ENCODE measurements at places on chromosomes 16 and 17. TPM values are rescaled to one million over a fixed set of nuclear protein-coding genes. Genes with fewer than 3 reads are reported as not detected.

GRCh38 chr16:89641458-89642119, 15.9 kb downstream of the CHMP1A start:
- DNase-seq: no peak

DNA sequence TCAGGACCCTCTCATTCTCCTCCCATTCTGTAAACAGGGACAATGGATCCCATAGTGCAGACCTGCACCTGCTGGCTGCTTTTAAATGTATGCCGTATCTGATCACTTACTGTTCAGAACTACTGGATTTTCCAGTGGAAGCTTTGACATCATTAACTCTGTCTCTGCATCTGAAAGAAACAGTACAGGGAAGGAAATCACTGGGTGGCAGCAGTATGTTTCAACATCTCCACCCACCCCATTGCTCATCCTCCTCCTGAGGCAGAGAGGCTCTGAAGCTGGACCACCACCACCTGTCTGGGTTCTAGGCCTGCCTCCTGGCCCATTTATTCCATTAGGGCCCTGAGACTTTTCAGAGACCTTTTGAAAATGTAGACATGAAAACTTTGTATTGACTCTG, 2.6 kb downstream of the CCL15 start:
- no peak for DNase-seq

DNA sequence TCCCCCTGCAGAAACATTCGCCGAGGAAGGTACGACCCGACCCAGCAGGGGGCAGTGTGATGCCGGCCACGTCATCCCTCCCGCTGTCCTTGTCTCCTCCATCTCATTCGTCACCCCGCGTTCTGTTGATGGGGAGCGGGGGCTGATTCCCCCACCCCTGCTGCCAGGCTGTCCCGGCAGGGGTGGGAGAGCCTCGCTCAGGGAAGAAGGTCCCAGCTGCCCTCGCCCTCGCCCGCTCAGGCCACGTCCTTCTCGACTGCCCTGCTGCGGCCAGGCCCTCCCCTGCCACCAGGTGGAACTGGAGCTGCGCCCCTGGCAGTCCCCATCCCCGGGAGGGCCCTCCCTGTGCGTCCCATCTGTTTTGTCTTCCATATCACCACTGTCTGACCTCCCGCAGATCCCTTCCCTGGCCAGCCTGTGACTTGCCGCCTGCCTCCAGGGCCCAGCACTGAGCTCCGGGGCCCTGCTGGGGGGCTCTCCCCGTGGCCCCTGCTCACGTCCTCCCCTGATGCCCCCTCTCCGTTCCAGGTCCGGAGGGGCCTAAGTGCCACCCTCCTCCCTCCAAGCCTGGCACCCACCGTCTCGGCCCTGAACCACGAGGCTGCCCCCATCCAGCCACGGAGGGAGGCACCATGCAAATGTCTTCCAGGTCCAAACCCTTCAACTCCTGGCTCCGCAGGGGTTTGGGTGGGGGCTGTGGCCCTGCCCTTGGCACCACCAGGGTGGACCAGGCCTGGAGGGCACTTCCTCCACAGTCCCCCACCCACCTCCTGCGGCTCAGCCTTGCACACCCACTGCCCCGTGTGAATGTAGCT, 20.6 kb downstream of the ADAM11 start:
- DNase-seq: peak; percentile 75

DNA sequence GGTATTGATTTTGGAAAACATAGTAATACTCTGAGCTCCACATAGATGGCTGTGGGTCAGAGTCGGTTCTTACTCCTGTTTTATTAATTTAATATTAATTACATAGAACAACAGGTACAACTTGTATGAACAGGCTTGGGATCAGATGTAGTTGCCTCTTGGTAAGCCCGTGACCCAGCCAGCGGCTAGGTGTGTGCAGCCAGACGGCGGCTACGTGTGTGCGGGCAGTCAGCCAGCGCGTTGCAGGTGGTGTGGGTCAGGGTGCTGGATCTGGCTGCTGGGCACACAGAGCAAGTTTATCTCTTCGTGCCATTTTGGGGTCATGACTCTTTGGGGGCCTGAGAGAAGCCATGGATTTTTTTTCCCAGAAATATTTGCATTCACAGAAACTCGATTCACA, 30.3 kb downstream of the DBNDD1 start:
- no peak for DNase-seq

GRCh38 chr17:12140685-12141084, 120.0 kb downstream of the MAP2K4 start:
- no peak for DNase-seq

GRCh38 chr17:21039839-21040575, 2.8 kb downstream of the USP22 start:
- peak; percentile 31 for DNase-seq

- peak; percentile 72 for DNase-seq
Measured at GRCh38 chr16:85019659-85020245, 7.8 kb upstream of the KIAA0513 start.

DNA sequence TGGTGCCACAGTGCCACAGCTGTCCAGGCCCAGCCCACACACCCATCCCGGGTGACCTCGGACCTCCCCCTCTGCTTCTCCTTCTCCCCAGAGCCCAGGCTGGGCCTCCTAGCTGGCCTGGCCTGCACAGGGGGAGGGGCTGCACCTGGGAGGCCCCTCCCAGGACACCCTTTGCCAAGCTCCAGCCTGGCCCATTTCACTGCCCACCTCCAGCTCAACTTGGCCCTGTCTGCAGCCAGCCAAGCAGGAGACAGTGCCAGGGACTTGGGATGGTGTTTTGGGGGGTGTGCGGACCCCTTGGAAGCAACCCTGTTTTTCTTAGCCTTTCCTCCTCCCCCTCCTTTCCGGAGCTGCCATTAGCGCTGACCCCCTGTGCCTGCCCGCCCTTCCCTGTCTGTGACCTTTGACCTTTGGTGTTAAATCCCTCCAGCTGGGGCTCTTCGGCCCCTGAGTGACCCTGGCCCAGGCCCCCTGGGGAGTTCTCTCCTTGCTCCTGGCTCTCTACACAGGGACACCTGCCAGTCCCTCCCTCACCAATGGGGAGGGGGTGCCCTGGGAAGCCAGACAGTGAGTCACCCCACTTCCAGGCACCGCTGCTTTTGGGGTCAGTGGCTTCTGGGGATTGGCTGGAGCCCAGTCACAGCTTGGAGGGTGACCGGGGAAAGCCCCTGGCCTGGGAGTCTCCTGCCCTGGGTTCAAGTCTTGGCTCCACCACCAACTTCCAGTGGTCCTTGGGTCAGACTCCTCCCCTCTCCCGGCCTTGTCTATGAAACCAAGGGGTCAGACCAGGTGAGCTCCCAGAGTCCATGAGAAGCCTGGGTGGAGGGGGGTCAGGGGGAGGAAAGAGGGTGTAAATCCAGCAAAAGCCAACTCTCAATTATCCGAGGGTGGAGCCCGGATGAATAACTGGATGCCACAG, 1.9 kb downstream of the GLIS2 start:
- no peak for DNase-seq

DNA sequence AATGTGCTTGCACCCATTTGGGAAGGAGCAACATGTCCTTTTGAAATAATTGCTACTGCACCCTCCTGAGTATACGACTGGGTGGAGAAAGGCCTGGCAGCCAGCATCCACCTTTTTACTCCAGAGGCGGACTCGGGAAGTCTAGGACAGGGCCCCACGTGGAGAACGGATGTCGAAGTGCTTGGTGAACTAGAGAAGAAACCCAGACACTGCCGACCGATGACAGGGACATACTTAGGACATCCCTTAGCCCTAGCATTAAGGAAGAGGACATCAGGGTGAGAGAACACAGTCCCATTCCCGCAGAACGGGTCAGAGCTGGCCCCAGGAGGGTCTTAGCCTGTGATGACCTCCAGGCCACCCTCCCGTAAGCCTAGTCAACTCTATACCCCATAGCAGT, 3.8 kb downstream of the YBX2 start:
- no peak for DNase-seq

The KCNJ2 gene
- 9.2 TPM for total RNA-seq

The ASPA gene
- 3.5 TPM for total RNA-seq

The OR1A1 gene
- not detected for total RNA-seq

The CX3CL1 gene
- total RNA-seq: 3.5 TPM

The RAB37 gene
- total RNA-seq: 9.0 TPM

The ZFHX3 gene
- 15.5 TPM for total RNA-seq
